ENCODE measurements at places on chromosomes 5 and 9. TPM values are rescaled to one million over a fixed set of nuclear protein-coding genes. Genes with fewer than 3 reads are reported as not detected.

DNA sequence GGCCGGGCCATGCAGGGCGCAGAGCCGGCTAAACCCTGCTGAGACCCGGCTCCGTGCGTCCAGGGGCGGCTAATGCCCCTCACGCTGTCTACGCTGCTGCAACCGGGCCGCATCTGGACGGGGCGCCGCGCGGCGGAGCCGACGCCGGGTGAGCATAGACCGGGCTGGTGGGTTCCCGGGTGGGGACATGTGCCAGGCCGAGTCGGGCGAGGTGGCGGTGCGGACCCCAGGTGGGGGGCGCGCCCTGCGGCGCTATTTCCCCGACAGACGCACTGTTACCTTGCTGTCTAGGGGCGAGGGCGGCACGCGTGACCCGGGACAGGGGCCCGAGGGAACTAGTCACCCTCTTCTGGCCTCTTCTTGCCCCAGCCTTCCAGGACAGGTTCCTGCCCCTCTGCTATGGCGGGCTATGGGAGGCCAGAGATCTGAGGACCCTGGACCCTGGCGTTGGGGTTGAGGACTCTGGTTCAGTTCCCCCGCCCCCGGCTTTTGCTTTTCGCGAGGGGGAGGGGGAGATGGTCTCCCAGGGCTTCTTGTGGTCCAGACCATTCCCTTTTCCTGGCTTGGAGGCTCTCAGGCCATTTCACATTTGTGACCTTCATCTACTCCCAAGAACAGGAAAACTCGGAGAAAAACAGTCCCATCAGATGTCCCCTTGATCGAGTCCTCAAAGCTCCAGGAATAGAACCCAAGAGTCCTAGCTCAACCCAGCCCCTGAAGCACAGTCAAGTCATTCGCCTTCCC is 536 bp downstream of the SLC27A4 start:
- peak overlapping the region; percentile 61 for H3K27ac ChIP-seq
- H3K36me3 ChIP-seq: peaks cover 25% of the 10 kb centered on the region
- DNase-seq: no peak
- peak overlapping the region; percentile 83 for H3K4me3 ChIP-seq
- no peaks in the 10 kb centered on the region for H3K27me3 ChIP-seq

- H3K36me3 ChIP-seq: no peaks in the 10 kb centered on the region
- no peaks in the 10 kb centered on the region for H3K4me1 ChIP-seq
- no peak overlapping the region for H3K27ac ChIP-seq
- no peak for DNase-seq
- H3K27me3 ChIP-seq: no peaks in the 10 kb centered on the region
Observed at GRCh38 chr9:97526895-97527575, 25.6 kb downstream of the TMOD1 start.

DNA sequence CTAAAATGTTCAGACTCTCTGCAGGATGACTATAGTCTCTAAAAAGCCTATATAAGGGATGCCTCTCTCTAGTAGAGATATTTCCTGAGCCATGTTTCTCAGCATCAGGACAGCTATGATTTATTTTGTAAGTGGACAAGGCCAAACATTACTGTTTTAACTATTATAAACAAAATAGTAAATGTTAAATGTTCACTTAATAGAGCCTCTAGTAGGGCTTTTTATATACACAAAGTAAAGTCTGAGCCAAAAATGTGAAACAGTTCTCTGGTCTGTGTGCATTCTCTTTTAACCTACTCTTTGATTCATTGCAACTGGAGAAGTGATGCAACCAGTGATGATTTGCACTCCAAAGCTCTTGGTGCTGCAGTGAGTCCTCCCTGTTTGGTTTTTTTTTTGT is 220.5 kb downstream of the GDNF start:
- H3K27ac ChIP-seq: no peak overlapping the region
- peaks cover 4% of the 10 kb centered on the region for H3K36me3 ChIP-seq
- H3K4me3 ChIP-seq: no peak overlapping the region
- H3K27me3 ChIP-seq: no peaks in the 10 kb centered on the region
- no peak for DNase-seq
- H3K4me1 ChIP-seq: no peaks in the 10 kb centered on the region

- peak overlapping the region; percentile 89 for H3K27ac ChIP-seq
- H3K4me1 ChIP-seq: peaks cover 58% of the 10 kb centered on the region
- DNase-seq: peak; percentile 57
Observed at GRCh38 chr9:69519470-69520240, 152.5 kb downstream of the APBA1 start.

DNA sequence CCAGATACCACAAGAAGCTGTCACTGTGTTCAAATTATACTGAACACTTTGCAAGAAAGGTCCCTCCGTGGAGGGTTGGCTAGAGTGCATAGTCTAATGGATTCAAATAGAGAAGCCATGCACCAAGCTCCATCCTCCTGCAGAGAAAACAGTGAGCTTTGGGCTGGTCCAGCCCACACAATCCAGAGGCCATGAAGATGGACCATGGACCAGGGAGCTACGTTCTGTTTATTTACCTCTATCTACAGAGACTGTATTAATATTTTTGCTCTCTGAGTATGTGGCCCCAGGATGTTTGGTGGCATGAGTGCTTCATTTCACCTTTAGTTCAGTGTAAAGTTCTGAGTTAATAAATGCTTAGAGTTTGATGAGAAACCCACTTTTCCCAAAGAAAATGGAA is 114.8 kb upstream of the PJA2 start:
- DNase-seq: no peak
- no peaks in the 10 kb centered on the region for H3K36me3 ChIP-seq
- no peak overlapping the region for H3K4me3 ChIP-seq
- no peaks in the 10 kb centered on the region for H3K27me3 ChIP-seq
- H3K27ac ChIP-seq: no peak overlapping the region
- H3K4me1 ChIP-seq: no peaks in the 10 kb centered on the region

GRCh38 chr5:71623221-71623794 is 36.2 kb downstream of the MCCC2 start:
- no peaks in the 10 kb centered on the region for H3K27me3 ChIP-seq
- H3K27ac ChIP-seq: no peak overlapping the region
- H3K4me3 ChIP-seq: no peak overlapping the region
- peaks cover 21% of the 10 kb centered on the region for H3K36me3 ChIP-seq

DNA sequence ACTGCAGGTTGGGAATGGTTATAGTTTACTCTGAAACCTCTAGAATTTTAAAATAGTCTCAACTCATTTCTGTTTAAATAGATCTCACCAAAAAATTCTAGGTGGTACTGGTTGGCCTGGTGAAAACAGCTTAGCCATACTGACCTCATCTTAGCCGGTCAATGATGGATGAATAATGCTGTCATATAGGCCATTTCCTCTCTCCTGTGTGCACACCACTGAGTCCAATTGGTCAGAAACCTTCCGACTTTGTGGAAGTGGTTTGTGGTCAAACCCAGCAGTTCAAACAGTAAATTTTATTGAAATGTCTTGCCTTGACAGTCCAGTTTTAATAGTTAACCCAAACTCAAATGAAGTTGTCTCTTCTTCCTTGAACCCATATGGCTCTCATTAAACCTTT is 98.6 kb downstream of the GIN1 start:
- no peak for DNase-seq
- H3K36me3 ChIP-seq: no peaks in the 10 kb centered on the region
- H3K27me3 ChIP-seq: no peaks in the 10 kb centered on the region
- H3K4me3 ChIP-seq: no peak overlapping the region
- H3K27ac ChIP-seq: no peak overlapping the region

- no peak overlapping the region for H3K27ac ChIP-seq
- no peak overlapping the region for H3K4me3 ChIP-seq
- H3K36me3 ChIP-seq: no peaks in the 10 kb centered on the region
- H3K4me1 ChIP-seq: peaks cover 17% of the 10 kb centered on the region
- DNase-seq: no peak
- no peaks in the 10 kb centered on the region for H3K27me3 ChIP-seq
Observed at GRCh38 chr5:109532773-109533364, 123.1 kb upstream of the PJA2 start.

The RAB3C gene
- not detected for total RNA-seq

The LCN9 gene
- not detected for total RNA-seq

The C1QTNF2 gene
- not detected for total RNA-seq

The FOXD1 gene
- 7.8 TPM for total RNA-seq

The KCNIP1 gene
- total RNA-seq: not detected

The NDFIP1 gene
- 70.1 TPM for total RNA-seq

The UGCG gene
- total RNA-seq: 75.5 TPM

The SLC23A1 gene
- total RNA-seq: 2.8 TPM

The OR1J2 gene
- total RNA-seq: not detected

The FYB1 gene
- 42.8 TPM for total RNA-seq
